ENCODE measurements at places on chromosomes 1 and 21.
A peak's percentile ranks its signal among the peaks of the same experiment; 100 is the strongest.

GRCh38 chr1:228410671-228411070 is 4.0 kb upstream of the TRIM11 start:
- DNase-seq: no peak

GRCh38 chr1:244054247-244054923 is 3.3 kb downstream of the ZBTB18 start:
- no peak for DNase-seq

DNA sequence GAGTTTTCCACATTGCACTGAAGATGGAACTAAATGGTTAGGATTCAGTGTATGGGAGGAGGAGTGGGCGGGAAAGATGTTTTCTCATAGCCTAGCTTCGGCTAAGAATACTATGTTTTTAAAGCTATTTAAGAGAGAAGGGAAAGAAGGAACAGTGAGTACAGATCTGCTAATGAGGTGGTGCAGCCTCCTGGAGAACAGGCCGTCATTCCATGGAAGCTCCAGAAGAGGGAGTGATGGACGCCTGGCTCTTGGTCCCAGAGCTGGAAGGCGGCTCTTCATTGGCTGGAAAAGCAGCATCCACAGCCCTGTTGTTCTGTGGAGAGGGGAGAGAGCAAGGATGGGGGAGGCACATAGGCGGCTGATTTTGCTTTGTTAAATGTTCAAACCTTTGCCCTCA is 6.9 kb downstream of the CAMK1G start:
- DNase-seq: no peak

- DNase-seq: no peak
Measured at GRCh38 chr1:41712081-41712480, 206.6 kb downstream of the HIVEP3 start.

- no peak for DNase-seq
Measured at GRCh38 chr1:157992833-157993146, 655 bp upstream of the KIRREL1 start.

DNA sequence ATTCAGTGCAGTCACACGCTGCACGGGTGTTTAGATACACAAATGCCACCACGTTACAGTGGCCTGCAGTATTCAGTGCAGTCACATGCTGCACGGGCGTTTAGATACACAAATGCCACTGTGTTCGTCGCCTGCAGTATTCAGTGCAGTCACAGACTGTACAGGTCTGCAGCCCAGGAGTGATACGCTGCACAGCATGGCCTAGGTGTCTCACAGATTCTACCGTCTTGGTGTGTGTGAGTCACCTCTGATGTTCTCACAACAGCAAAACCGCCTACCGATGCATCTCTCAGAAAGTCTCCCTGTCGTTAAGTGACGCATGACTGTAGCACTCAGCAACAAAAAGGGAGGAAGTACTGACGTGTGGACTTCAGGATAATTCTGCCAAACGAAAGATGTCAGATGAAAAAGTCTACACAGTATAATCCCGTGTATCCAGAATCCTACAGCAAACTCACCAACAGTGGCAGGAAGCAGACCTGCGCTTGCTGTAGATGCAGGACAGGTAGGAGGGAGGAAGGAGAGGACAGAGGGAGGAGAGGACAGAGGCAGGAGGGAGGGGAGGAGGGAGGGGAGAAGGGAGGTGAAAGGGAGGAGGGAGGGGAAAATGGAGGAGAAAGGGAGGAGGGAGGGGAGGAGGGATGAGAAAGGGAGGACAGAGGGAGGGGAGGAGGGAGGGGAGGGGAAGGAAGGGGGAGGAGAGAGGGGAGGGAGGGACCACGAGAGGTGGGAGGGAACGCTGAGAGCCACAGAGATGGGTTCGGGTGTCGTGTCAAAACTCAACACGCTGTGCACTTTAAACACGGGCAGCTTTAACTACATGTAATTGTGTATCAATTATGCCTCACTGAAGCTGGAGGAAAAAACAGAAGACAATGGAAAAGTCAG is 36.3 kb upstream of the PCBP3 start:
- DNase-seq: peak; percentile 58

- no peak for DNase-seq
Measured at GRCh38 chr21:34220556-34221195, 143.1 kb upstream of the KCNE2 start.

GRCh38 chr1:97634758-97635157 is 286.1 kb downstream of the DPYD start:
- no peak for DNase-seq

- DNase-seq: no peak
Measured at GRCh38 chr1:210650403-210650802, 321.7 kb downstream of the HHAT start.

DNA sequence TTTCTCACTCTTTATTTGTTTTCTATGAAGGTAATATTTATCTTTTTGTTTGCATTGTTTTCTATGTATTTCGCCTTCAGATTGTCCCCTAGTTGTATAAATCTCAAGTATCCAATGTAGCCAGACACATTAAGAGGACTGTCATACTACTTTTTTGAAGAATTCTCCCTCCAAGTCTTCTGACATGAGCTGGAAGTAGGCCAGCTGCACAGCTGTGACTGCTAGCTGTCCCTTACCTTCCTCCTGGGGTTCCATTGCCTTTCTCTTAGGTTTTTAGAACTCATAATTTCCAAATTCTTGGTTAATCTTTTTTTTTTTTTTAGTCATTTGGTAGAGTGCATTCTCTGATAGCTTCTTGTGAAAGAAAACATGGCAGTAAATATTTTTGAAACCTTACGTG is 46.2 kb downstream of the MTR start:
- DNase-seq: no peak

GRCh38 chr1:182668521-182669054 is 15.8 kb downstream of the RGS8 start:
- DNase-seq: no peak

- no peak for DNase-seq
Measured at GRCh38 chr1:26177182-26177684, at the start of gene CNKSR1. TSS of gene CNKSR1 (plus strand) at chr1:26177491. CDS start at chr1:26177548, 57 bp downstream.

DNA sequence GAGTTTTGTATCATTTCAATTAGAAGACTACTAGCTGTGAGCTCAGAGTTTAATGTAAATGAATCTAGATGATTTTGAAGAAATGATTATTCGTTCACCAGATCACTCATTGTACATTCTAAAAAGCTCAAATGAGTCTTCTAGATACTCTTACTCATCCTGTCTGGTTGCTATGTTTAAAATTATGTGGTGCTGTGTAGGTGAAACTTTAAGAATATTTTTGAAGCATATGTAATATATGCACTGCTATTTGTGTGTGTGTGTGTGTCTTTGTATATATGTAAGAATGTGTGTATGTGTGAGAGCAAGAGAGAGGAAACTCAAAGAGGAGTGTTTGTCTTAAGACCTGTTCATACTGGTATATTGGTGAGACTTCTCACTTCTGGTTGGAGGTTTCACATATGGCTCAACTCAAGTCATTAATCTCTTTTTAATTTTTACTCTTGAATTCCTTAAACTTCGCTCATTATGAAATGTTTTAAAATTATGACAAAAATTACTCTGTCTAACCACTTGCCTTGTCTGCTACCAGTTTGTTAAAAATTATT is 8.6 kb upstream of the C1orf105 start:
- DNase-seq: no peak

DNA sequence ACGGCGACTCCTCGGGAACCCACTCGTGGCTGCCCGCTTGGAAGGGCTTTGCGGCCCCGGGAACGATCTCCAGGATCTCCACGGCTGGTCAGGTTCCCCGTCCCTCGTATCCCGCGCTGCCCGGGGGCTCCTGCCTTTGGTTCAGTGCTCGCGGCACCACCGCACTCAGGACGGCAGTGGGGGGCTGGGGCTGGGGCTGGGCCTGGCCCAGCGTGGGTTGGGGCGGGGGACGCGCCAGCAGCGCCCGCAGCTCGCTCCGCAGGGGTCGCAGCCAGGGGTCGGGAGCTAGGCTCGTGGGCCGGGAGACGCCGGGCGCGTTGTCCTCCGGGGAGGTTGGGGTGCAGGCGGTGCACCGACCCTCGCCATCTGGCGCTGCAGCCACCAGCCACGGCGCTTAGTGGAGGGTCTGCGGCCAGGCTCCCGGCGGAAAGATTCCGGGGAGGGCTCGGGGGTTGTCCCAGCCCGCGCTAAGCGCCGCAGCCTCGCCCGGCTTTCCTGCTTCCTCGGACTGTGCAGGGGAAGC is 8.9 kb downstream of the SIM2 start:
- DNase-seq: no peak

DNA sequence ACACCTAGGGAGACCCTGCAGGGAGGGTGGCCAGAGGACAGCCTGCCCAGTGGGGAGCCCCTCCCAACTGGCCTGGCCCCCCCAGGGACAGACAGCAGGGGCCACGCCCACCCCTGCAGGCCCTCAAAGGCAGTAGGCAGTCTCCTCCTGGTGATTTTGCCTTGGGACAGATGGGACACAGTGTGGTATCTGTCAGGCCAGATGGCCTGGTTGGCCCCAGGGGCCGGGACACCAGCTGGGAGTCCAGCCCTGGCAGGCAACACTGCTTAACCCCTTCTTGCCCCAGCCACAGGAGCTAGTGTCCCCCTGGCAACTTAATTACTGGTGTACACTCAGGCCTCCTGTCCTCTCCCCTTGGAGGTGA is 17.8 kb downstream of the IFFO2 start:
- DNase-seq: no peak

DNA sequence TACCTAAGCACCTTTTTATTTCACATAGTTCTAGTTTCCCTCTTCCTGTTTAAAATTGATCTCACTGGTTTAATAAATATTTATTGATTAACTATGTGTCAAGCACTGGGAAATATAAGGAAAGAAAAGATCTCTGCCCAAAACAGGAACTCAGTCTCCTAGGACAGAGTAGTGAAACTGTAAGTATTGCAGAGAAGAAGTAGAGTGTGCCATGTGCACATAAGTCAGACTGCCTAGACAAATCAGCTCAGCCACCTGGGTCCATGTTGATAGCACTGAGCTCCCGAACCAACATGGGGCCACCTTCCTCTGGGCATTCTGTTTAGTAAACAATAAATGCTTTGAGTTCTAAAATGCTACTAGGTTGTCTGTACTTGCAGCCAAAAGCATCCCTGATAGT is 9.8 kb upstream of the SSX2IP start:
- no peak for DNase-seq

DNA sequence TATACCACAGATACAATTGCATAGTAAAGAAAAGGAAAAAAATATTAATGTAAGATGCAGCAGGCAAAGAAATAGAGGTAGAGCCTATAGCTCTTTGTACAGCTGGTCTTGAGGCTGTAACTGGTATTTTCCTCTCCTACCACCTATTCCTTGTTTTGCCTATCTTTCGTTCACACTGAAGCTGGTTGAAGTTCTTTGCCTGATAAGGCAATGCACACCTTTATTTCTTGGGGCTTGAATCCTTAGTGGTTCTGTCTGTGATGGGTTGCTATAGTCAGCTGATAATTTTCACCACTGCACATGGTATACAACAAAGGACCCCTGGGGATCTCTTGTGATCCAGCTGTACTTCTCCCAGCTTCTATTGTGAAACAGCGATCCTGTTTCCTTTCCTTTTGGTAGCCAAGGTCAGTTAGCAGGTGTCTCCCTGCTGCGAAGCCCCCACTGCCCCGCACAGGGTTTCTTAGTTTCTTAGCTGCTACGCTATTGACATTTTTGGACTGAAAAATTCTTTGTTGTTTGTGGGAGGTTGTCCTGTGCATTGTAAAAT is 9.9 kb upstream of the TSNAX start:
- DNase-seq: no peak

DNA sequence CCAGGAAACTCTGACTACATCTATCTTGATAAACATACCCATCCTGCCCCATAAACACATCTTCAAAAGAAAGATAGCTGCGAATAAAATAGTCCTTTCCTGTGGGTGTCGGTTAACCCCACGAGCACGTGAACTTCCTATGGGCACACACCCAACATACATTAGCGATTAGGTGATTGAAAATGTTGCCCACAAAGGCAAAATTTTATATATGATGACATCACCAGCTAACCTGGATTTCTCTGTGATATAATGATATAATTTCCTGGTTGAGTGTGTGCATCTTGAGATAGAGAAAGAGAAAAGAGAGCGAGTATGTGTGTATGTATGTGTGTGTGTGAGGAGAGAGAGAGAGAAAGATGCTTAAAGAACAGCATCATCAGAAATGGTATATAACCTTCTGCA is 296.1 kb downstream of the PTPRC start:
- peak; percentile 48 for DNase-seq

GRCh38 chr21:14241297-14241696 is 25.3 kb downstream of the RBM11 start:
- no peak for DNase-seq

DNA sequence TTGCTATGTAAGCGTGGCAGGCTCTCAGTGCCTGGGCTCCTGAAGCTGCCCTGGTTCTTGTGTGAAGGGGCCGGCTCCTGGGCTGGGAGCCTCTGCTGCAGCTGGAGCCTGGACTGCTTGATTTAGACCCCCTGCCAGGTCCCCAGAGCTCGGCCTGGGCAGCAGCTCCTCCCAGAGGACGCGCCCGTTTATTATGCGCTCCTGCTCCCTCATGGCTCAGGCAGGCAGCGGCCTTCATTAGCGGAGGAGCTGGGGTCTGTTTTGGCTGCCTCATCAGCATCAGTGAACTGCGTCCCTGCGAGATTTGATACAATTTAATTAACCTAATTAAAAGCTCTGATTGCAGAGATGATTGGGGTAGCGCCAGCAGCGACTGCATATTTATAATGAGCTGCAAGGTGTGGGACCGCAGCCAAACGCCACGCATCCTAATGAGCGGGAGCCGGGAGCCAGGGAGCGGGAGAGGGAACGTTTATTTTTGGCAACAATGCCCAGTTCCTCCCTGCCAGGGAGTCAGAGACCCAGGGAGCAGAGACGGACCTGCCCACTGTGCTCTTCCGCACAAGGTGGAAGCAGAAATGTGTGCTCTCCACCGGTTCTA is 16.6 kb downstream of the UTP11 start:
- DNase-seq: no peak

DNA sequence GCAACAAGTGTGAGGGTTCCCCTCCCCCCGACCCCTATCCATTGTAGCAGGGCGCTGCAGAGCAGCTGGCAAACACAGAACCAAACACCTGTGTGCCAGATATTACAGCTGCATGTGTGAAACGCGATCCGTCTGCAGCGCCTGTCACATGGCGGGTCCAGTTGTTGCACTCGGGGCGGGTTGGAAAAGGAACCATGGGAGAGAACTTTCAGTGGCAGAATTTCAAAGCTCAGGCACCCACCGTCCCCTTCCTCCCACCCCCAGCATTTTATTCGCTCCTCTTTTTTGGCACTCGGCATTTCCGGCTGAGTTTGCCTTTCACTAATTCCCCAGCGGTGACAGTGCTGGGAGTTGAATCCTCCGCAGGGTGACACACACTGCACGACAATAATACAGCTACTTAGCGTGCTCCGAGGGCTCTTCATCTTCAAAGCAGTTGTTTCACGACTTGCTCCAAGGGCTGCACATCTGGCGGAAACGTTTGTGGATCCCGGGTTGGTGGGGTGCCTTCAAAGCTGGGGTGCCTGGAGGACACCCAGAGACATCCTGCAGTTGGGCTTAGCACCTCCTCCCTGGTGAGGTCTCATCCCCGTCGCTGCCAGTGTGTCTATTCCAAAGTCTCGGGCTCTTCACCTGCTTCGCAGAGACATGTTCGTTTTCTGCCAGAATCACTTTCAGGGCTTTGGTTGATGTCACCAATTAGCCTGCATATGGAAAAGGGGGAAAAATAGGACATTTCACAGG is 180.7 kb downstream of the ZBTB18 start:
- DNase-seq: no peak

Measured in activated naive CD4-positive, alpha-beta T cell treated with Interleukin-2 at 50 U/mL for 16 hours (primary cell).